T-helper 1 cell (primary cell): ENCODE measurements at places on chromosomes 11 and 22.
A peak's percentile ranks its signal among the peaks of the same experiment; 100 is the strongest.

GRCh38 chr11:7506243-7506642, 7.6 kb upstream of the PPFIBP2 start:
- no peak for DNase-seq

- DNase-seq = no peak
Observed at GRCh38 chr22:44003405-44004103, 20.5 kb upstream of the PARVB start.

DNA sequence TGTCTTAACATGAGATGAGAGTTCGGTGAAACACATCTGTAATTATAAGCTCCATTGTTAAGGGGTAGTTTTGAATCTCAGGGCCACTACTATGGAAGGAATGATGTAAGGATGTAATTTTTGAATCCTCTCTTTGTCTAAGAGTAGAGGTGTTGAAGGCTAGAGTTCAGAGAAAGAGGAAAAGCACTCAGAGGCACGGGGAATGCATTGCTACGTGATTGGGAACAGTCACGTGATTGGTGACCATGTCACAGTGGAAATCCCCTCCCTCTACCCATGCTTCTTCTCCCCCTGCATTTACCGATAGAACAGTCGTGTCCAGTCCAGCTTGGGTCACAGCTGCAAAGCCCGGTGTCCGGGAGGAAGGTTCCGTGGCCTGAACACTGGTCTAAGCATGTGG, 230.3 kb upstream of the NARS2 start:
- DNase-seq = no peak

GRCh38 chr22:20296598-20296997, 23.3 kb downstream of the DGCR6L start:
- DNase-seq = no peak

GRCh38 chr22:18987765-18988164, 51.7 kb upstream of the PRODH start:
- no peak for DNase-seq

DNA sequence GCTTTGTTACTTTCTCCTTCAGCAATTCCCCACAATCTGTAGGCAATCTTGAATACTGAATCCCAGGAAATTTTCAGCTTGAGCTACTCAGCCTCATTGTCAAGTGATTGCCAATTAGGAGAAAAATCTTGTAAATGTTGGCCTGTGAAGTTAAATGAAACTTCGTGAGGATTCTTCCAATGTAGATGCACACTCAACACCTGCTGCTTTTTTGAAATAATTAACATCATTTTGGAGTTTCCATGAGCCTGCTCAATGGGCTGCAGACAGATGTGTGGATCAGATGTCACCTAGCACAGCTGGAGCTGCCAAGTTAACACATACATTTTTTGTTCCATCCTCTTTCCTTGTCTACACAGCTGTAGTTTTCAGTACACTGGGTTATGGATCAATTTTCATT, 645.6 kb upstream of the LUZP2 start:
- DNase-seq = no peak

GRCh38 chr11:40602866-40603552, 856.4 kb downstream of the LRRC4C start:
- DNase-seq = no peak

- DNase-seq = no peak
Observed at GRCh38 chr22:41028841-41029240, 63.6 kb upstream of the EP300 start.

DNA sequence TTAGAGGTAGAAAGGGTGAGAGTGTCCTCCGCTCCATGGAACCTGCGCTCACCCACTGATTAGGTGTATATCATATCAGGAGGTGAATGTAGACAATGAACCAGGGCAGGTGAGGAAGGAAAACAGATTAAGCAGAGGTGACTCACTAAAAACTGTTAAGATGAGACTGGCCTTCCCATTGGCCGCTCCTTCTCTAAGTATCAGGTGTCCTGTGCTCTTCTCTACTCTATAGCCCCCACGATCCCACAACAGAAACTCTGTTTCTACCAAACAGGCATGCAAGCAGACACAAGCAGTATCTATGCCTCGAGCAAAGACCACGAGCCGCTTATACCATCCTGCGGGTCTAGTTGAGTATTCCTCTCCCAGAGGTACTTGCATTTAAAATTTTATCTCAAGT, 103.1 kb downstream of the SNX19 start:
- DNase-seq = no peak

GRCh38 chr11:131759140-131759539, 388.7 kb downstream of the NTM start:
- no peak for DNase-seq

- peak; percentile 32 for DNase-seq
Observed at GRCh38 chr11:10809373-10810160, 841 bp upstream of the EIF4G2 start.

DNA sequence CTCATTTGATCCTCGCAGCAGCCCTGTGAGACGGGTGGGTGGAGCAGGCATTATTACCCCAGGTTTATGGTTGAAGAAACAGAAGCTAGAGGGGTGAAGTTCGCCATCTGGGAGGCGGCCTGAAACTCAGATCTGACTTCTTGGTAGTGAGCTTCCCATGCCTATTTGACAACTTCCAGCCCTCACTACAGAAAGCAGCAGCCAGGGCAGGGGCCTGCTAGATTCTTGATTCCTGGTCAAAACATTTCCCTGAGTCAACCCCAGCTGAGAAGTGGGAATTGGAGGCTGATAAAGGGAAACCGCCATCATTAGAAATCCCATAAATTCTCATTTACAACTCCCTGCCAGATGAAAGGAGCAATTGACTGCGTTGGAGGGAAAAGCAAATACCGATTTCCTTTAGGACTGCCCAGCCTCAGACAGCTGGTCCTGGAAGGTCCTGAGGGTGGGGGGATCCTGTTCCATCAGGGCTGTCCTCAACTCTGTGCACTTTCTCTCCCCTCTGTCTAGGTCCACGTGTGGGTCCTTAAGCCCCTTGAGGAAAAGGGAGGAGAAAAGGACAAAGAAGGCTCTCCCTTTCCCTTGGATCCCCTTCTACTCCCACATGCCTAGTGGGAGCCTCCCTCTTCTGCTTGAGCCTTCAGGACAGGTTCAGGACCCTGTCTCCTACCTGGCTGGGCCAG, 10.2 kb upstream of the NECTIN1 start:
- DNase-seq = no peak

DNA sequence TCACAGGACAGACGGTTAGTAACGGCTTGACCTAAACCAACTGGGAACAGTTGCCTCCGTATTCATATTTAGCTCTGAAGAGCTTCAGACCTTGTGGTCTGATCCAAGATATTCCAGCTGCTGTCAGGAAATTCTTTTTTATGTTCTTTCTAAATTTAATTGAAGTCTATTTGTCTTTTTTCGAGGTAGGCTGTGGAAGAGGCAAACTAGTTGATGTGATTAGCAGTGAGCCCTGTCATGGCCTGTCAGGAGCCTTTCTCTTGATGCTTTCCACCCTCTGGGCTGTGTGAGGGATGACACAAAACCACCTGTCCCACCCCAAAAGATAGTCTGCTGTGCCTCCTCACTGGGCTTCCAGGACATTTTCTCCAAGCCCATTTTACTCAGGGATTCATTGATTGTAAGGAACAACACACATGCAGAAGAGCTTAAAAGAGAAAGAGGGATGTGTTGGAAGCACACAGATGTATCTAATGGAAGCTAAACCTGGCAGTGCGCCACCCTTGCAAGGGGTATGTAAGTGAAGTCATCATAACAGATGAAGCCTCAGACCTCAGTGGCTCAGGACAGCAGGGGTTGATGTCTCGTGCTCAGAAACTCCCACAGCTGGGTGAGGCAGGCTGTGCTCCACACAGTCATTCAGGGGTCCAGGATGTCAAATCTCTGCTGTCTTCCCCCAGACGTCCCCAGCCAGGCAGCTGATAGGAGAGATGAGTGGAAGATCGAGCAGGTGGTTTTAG, 170.0 kb downstream of the NCAM1 start:
- no peak for DNase-seq

GRCh38 chr22:50420581-50420980, 54.3 kb downstream of the SBF1 start:
- DNase-seq = no peak

- no peak for DNase-seq
Observed at GRCh38 chr11:45395947-45396346, 109.8 kb upstream of the SYT13 start.

DNA sequence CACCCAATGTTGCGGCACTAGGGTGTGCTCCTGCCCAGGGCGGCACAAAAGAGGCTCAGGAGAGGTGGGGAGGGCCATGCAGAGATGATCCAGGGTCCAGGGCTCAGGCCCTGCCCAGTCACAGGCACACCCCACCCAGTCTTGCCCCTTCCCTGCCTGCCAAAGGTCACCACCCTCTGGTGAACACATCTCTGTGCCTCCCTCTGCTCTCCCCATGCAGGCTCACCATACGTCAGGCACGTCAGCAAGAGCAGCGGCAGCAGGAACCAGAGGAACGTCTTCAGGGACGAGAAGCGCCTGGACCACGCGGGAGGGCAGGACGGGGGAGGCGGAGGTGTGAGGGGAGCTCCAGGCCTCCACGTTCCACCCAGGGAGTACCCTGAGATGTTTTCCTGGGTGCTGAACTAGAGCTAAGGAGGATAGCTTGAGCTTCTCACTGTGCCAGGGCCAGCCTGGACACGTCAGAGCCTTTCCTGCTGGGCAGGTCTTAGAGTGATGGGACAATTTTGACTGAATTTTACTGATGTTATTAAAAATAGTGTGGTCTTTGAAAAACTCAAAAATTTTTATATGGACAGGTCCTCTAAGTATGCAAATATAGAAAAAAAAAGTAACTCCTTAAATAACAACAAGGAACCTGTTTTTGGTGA, 7.2 kb downstream of the SUN2 start:
- no peak for DNase-seq

- DNase-seq = no peak
Observed at GRCh38 chr11:36278531-36279282, 10.5 kb downstream of the COMMD9 start.

DNA sequence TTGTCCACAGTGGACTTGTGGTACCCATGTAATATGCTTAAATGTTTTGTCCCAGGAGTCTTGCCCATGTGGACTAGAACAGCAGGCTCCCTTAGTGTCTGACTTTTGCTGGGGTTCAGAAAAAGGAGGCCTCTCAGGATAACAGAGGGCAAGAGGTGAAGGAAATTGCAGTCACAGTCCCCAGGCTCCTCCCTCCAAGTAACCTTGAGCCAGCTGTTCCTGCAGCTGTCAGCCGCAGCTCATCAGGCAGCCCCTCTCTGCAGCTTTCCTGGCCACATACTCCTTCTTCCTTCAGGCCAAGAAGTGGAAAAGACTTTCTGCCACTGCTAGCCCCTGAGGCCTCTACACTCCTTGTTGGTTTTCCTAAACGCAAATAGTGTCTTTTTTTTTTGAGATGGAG, 6.3 kb upstream of the MYO18B start:
- DNase-seq = no peak

GRCh38 chr11:96465512-96465911, 75.7 kb downstream of the JRKL start:
- no peak for DNase-seq
